ENCODE measurements at places on chromosomes 5 and 9.
A peak's percentile ranks its signal among the peaks of the same experiment; 100 is the strongest.

GRCh38 chr5:35675392-35675791 is 57.7 kb downstream of the SPEF2 start:
- DNase-seq, result no peak

- DNase-seq, result no peak
Observed at GRCh38 chr5:172583931-172584511, 57.0 kb upstream of the NEURL1B start.

DNA sequence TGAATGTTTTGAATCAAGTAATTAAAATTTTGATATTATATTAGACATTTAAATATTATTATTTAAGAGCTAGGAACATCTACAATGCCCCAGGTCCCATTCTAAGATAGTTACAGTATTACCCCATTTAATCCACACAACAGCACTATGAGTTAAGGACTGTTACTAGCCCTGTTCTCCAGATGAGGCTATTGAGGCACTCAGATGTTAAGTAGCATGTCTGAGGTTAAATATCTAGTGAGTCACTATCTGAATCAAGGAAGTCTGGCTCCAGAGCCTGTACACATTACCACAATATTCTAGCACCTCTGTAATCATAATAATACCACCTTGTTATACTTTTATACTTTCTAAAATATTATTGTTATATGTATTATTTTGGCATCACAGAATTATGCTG is 304.6 kb downstream of the PDE4D start:
- DNase-seq, result no peak

GRCh38 chr5:108061941-108062340 is 320.0 kb downstream of the FBXL17 start:
- DNase-seq, result no peak

GRCh38 chr5:72472666-72473422 is 34.4 kb downstream of the ZNF366 start:
- no peak for DNase-seq

DNA sequence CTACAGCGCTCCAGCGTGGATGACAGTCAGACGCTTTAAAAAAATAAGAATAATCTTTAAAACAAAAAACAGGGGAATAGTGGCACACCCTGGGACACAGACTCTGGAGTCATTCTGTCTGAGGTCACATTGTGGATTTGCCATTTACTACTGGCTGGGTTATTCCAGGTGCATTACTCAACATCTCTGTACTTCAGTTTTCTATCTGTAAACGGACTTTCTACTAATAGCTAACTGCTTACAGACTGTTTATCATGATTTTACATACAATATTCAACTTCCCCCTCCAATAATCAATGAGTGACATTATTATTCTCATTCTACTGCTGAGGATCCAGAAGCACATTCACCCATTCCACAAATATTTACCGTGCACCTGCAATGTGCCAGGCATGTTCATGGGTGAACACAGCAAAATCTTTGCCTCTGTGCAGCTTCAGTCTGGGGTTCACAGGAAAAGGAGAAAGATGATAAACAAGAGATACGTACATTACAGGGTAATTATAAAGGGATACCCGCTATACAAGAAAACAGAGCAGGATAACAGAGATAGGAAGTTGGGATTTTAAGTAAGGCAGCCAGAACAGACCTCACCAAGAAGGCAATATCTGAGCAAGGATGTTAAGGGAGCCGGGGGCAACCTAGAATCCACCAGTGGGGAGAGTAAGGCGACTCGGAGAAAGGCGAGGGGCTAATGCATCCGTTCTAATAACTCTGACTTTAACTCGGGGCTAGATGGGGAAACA is 984 bp upstream of the RAD23B start:
- no peak for DNase-seq

GRCh38 chr9:105541838-105542237 is 16.1 kb upstream of the FKTN start:
- DNase-seq, result no peak

DNA sequence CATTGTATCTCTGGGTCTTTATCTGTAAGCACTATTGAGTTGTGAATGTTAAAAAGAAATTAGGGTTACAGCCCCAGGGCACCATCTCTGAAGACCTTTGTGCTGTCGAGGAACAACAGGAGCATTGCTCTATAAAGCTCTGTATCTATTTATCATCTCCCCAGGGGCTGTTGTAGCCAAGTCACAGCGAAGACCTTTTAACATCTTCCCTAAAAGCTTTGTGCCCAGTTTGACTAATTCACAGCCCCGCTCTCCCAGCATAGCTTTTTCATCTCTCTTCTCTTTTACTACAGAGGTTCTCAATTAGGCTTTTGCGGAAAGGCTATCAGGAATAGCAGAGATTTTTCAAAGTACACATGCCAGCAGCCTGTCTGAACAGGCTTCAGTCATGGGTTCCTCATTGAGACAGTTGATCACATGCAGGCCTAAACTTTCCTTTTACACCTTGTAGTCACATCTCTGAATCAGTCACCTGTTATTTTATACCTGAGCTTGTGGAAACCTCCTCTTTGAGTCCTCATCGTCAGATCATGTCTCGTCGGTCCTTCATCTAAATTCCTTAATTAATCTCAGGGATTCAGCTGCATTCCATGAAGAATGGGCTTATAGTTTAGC is 140.5 kb downstream of the NPR3 start:
- no peak for DNase-seq

DNA sequence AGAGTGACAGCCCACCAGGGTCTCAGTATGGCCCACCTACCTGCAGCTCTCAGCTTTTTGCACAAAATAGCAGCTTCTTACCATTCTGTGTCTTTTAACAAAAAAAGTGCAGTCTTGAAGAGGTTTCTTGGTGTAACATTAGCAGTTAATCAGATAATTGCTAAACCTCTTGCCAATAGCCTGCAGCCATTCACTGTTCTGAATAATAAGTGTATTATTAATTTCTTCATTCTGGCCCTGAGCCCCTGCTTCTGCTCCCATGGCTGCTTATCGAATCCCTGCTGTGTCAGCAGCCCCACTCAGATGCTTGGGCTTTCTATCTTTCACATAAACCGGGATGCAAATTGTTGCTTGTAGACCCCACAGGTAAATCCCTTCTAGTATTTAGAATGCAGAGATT is 485.9 kb downstream of the CAAP1 start:
- no peak for DNase-seq

GRCh38 chr9:84874596-84874995 is 205.1 kb downstream of the NTRK2 start:
- DNase-seq, result no peak

DNA sequence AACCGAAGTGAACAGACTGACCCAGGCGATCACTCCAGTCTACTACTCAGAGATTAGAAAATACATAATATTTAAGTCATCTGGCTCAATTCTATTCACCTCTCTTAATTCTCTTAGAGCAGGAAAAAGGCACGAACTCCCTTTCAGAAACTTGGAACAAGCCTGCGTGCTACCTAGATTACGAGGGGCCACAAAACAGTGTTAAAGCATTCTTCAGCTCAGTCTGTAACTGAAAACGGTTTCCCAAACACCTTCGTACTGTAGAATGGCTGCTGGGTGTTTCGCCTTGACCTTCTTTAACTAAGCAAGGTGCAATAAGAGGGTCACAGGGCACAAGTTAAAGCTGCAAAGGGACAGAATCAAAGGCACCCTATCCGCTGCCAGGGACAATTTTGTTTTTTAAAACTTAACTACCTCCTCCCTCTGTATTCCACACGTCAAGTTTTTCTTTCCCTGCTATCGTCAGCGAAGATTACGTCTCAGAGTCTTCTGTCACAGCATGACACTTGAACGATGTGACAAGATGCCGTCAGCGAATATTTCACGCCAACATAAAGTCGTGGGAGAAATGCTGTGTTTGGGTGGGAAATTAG is 687 bp downstream of the LYSMD3 start:
- DNase-seq, result no peak

- DNase-seq, result no peak
Observed at GRCh38 chr5:169767938-169768337, 130.9 kb downstream of the DOCK2 start.

DNA sequence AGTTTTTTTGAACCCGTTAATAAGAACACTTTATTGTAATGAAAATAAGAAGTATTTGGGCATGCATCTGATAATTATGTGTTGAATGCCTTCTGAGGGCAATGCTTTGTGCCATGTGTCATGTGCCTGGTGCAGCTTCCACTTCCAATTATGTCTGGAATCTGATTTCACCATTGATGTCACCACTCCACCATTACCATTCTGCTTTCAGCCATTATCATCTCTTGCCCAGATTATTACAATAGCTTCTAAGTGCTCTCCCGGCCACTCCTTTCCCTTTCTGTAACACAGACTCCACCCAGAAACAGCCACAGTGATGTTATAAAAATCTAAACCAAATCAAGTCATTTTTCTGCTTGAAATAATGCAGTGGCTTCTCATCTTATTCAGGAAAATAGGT is 171.7 kb downstream of the C9orf152 start:
- DNase-seq, result no peak

GRCh38 chr9:13049223-13049622 is 230.3 kb downstream of the MPDZ start:
- no peak for DNase-seq

DNA sequence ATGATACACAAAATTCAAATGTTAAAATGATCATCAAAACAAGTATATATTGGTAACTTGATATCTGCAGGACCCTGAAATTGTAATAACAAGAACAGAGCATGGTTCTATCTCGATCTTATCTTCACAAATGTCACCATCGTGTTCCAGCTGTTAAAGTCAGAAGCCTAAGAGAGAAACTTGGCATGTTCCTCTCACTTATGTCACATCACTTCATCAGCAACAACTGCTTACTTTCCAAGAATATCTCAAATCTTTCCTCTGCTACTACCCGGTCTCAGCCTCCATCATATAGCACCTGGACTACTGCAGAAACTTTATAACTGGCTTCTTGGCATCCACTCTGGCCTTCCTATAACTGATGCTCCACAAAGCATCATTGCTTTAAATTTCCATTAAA is 84.9 kb downstream of the FBN2 start:
- DNase-seq, result no peak

DNA sequence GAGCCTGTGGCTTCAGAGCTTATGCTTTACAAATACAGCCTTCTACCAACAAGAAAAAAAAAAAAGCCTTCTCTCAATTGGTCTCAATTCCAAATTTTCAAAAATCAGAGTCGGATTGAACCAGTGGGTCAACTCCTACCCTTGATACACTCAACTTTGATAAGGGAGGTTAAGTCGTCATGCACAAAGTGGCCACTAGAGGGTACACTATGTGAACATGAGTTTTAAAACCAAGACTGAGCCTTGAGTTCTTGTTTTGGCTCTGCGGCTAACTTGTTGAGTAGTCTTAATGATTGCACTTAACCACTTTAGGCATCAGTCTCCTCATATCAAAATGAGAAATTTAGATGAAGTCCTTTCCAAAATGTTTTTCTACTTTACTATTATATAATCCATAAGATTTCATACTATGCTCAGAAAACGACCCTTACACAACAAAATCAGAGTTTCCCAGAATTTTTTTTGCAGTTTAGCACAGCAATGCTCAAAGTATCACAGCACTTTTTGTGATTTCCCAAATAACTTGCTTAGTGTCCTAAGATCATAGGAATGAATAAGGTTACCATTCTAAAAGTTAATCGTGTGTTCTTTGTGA is 92.9 kb upstream of the MTAP start:
- DNase-seq, result peak; percentile 9

DNA sequence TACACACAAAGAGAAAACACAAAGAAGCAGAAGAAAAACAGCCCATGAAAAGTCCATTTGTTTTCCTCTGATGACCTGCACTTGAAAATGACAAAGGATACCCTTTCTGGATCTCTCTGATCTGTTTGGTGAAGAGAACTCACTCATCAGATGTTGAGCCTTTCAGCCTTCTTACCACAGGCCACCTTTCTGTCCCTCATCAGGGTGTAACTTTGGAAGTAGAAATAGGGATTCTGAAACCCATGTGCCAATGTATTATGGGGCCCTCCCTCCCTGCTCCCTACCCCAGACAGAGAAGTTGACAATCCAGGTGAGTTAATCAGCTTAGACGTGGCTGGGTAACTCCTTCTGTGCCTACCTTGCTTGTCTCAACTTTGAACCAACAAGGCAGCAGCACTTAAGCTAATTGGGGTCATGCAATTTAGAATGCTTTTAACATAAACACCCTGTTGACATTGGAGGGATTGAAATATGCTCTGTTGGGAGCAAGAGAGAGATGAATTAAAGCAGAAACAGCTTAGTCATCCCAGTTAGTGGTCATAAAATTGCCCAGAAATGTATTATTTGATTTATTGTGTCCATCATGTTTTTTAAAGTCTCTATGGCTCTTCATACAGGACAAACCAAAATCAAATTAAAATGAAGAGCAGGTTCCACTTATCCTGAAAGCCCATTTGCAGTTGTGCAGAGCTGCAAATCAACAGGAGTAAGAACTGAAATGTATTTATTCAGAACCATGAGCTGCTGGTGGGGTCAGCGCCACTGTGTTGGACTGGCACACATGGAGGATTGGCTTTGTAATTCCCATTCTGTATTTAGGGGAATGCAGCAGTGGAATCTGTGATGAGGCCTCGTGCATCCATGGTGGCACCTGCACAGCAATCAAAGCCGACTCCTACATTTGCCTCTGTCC is 132.0 kb downstream of the LIFR start:
- DNase-seq, result no peak

DNA sequence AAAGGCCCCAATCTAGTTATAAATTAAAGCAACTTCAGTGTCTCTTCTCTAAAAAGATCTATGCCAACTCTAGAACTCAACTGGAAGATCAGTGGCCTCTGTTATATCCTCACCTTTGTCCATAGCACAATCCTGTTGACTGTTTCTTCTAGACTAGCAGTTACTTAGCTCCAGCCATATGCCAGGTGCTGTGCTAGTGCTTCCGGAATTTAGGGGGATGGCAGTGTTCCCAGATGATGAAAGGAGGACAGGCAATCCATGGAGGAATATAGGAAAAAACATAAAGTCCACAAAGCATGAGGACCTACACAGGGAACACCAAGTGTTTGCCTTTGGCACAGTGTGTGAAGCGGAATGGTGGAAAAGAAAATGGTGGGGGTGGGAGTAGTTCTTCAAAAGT is 214.3 kb downstream of the MAPKAP1 start:
- DNase-seq, result no peak

DNA sequence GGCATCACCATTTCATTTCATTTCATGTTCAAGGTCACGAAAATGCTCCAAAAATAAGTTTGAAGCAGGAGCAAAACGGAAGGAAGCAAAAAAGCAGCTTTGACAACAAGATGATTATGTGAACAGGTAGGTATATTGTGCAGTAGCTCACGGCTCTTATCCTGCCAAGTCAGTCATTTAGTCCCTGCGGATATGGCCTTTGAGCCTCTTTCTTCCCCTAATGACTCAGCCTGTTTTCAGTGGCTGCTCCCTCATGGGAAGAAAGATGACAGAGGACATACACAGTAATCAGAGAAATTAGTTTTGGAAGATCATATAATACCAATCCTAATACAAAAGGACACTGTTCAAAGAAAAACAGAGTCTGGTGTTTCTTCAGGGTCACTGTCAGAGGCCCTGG is 155.8 kb upstream of the GRAMD2B start:
- DNase-seq, result no peak

- no peak for DNase-seq
Observed at GRCh38 chr5:43485406-43485805, 1.7 kb upstream of the TMEM267 start.

GRCh38 chr9:111588846-111589245 is 10.6 kb downstream of the PTGR1 start:
- no peak for DNase-seq
